NCI-H2081 treated with DMSO at 0.1 percent for 48 hours (cell line): ENCODE measurements at places on chromosomes 6 and 20.

- no peak for DNase-seq
These were observed 70.3 kb downstream of the SYNJ2 start for GRCh38 chr6:158051968-158052367.

DNA sequence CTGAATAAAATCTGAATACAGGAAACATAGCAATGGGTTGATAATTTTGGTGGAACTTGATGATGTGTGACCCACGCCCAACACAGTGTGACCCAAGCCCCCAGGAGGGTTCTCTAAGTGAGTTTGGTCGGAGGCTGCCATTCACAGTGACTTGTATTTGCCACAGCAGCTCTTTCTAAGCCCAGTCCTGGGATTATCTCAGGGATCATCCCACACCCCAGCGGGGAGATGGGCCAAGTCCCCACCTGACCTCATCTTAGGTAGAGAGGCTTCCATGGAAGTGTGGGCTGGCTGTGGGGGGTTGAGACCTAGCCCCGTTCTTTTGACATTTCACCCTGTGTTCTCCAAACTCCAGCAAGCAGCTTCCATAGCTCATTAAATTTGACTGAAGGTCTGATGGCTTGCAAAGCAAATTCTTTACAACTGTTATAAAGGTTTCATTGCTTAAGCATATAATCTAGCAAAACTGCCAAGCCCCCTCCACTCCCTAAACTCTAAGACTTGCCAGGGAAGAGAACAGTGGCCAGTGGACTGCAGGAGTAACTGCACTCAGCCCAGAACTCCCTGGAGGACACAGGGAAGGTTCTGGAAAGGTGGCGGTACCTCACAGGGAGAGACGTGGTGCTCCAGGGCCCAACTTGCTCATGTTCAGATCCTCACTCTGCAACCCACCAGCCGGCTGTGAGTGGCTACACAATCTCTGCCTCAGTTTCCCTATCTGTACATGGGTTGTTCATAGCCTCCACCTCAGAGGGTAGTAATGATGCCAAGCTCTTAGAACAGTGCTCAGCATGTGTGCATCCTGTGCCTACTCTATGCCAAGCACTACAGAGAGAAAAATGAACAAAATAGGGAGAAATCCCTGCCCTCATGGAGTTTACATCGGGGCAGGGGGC lies 1.0 kb upstream of the PCK1 start:
- DNase-seq: no peak

DNA sequence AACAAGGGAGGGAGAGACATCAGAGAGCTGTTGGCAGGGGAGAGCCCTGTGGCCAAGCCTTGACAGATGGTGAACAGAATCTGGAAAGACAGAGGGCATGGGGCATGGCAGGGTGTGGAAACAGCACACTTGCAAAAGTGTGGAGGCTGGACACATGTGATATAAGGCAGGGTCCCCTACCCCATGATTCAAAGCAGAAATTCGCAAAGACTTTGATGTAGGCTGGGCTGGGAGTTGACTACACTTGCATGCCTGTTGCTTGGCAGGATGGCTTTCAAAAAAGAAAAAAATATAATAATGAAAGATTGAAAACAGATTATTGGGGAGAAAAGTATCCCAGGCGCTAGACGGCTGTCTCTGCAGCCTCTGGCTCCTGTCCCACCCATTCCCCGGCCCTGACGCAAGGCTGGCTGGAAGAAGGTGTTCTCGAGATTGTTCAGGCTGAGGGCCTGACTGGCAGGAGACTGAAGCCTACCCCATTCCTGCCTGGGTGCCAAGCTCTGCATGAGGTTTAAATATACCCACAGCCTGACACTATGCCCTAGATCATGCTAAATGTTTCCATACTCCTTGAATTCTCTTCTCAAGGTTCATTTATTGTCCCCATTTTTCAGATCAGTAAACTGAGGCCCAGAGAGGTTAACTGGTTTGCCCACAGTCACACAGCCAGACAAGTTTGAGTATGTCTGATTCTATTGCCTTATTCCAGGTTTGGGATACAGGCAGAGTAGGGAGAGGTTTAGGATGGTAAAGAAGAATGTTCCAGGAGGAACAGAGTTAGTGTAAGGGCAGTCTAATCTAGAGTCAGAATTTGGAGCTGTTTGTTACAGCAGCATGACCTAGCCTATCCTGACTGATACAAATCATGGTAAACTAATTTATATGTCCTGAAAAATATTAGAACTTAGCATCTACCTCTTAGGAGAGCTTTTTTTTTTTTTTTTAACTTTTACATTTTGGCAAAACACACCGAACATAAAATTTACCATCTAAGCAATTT lies 23.4 kb upstream of the CCN5 start:
- DNase-seq: no peak

DNA sequence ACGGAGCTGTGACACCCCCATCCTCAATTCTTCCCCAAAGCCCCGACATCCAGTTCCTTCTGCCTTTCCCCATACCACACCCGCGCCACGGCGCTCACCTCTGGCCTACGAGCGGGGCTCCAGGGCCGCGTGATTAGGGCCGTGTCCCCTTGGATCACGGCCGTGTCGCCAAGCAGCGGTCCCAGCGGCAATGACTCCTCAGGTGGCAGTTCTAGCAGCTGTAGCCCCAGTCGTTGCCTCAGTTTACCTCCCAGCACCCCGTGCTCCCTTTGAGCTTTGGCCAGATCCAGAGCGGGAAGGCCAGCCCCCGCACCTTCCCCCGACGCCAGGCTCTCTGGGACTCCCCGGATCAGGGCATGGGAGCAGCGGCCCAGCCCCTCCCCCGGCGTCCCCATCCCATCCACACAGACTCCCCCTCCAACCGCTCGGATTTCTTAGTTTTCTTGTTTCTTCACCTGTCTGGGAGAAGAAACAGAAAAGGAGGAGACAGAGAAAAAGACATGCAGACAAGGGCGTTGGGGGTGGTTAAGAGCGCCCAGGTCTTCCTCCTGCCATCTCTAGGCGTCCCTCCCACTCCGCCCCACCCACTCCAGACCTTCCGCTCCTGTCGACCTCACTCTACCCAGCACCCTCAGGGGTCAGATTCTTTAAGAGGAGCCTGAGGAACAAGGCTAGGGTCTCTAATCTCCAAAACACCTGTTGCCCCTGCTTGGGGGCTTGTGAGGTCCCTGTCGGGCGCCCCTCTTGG lies at the start of gene DDAH2:
TSS of gene DDAH2 (minus strand) at position 533 of the 748 bp plus-strand sequence. CDS start at position 395, 138 bp downstream.
- DNase-seq: no peak

GRCh38 chr20:25324412-25324811 lies 66.2 kb downstream of the ABHD12 start:
- DNase-seq: no peak

DNA sequence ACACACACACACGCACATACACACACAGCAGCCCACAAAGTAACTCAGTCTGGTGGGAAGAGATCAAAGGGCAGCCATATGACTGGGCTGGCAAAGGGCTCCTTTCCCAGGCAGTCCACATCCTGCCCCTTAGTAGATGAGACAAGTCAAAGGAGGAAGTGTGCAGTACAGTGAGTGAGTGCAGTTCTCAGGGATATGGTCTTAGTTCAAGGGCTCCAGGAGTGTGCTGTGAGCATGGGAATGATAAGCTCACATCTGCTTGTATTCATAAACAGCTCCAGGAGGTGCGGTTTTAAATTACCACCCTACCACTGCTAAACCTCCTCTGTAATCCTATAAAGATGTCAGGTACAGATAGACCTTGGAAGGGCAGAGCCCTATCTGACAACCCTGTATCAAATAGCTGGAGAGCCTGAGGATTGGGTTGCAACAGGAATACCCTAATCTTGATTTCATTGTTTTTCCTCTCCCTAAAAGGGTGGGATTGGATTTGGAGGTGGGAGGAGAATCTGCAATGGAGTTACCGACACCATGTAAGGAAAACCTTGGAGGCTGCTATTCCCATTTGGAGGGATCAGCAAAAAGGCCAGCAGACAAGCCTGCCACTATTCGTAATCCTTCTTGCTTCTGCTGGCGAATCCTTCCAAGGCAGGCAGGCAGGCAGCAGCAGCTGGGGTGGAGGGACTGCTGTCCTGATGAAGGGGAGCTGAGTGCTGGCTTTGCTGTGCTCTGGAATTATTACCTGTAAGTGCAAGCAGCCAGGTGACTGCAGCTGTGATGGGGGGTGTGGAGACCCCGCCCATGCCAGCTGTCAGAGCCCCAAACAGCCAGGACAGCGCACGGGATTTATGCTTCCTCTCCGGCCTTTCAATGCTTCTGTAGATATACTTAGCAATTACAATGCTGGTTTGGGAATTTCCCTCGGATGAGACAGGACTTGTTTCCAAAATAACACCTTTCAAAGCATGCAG lies 342.7 kb downstream of the PRL start:
- no peak for DNase-seq

DNA sequence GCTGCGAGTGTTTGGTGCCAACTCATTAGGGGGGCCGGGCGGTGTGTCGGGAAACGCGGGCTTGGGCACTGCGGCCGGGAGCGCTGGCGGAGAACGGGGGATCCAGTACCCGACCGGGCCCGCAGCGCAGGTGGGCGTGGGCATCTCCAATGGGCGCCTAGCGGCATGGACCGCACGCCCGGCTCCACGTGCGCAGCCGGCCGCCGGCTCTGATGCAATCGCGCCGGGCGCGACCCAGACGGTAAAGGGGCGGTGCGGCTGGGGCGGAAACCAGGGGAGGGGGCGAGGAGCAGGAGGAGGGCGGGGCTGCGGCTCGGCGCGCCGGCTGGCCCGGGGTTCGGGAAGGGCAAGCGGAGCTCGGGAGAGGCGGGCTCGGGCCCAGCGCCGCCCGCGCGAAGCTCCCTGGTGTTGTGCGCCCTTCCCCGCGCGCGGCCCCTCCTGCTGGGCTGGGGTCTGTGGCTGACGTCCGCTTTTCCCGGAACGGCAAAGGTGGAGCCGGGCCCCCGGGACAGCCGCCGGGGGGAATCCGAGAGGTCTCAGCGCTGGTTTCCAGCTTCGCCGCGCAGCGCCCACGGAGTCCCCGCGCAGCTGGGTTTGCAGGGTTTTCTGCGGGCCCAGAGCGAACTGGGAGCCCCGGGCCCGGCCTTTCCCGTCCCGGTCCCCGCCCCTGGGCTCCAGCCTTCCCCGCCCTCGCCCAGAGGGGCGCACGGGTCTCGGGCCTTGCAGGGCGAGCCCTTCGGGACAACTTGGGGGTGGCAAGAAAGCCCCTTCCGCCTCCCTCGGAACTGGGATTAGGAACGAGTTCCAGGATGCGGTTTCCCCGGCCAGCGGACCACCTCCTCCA lies 867 bp downstream of the MTHFD1L start:
- DNase-seq: no peak

- DNase-seq: no peak
These were observed 31.2 kb downstream of the ADRM1 start for GRCh38 chr20:62333820-62334595.

- no peak for DNase-seq
These were observed 66.4 kb downstream of the AFDN start for GRCh38 chr6:167892835-167893815.

DNA sequence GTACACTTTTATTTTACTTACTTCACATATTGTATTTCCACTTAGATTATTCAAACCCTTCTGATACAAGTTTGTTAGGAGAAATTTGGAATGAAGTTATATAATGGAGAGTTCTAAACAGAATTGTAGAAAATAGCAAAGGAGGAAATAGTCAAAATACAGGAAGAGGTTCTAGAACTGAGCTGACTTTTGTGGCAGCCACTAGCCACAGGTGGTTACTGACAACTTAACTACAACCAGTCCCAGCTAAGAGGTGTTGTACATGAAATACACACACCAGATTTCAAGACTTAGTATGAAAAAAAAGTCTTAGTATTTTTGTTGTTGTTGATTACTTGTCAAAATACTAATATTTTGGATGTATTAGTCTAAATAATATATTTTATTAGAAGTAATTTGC lies 727.4 kb upstream of the CITED2 start:
- no peak for DNase-seq

- DNase-seq: no peak
These were observed 880 bp downstream of the ADNP start for GRCh38 chr20:50930139-50930975.

- no peak for DNase-seq
These were observed 92.6 kb downstream of the RNGTT start for GRCh38 chr6:88870717-88871330.

GRCh38 chr20:47231382-47232039 lies 125.0 kb downstream of the ZMYND8 start:
- DNase-seq: no peak

GRCh38 chr20:4814696-4815252 lies 93.1 kb downstream of the PRND start:
- DNase-seq: no peak

DNA sequence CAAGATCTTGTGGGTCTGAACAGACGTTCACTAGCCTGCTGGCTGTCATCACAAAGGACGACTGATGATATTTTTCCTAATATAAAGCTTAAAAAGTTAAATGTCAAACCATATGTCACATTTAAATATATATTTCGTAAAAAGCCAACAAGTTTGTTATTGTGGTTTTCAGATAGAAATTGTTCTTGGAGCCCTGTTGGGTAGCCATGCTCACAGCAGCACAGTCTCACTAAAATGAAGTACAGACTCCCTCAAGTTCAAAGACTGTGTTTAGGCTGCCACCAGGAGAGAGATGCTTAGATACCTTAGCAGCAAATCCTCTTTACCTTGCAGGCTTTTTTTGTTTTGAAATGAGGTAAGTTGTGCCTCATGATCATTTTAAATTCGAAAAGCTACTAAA lies 17.8 kb downstream of the EEF1E1 start:
- DNase-seq: no peak

DNA sequence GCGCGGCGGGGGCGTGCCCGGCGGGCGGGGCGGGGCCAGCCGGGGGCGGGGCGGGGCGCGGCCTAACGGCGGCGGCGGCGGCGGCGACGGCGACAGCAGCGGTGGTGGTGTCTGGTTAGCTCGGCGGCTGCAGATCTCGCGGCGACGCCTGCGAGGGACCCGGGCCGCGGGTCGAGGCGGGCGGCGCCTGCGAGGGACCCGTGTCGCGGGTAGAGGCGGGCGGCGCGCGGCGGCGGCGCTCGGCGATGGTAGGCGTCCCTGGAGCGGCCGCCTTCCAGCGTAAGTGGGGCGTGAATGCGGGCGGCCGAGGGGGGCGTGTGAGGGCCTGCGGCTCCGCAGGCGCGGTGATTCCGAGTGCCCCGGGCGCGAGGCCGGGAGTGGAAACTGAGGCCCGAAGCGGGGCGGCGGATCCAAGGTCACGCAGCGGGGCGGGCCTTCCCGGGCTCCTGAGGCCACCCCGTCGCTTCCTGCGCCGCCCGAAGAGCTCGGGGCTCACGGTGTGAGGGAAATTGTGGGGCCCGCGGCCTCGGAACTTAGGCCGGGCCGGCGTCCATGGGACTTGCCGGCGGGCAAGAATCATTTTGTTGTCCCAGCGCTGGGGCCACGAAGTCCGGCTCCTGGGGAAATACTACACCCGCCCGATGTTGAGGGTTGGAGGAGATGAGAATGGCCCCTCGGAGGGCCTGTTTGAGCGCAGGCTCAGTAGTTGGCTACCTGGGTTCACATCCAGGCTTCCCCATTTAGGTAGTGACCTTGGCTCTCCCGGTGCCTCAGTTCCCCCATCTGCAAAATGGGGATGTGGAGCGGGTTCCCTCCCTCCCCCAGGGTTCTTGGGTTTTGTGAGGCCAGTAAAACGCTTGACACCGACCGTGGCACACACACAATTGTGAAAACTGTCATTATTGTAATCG lies at the start of gene CBFA2T2:
TSS of gene CBFA2T2 (plus strand) at position 74 of the 911 bp plus-strand sequence. CDS start at position 246, 172 bp downstream.
- DNase-seq: no peak

- DNase-seq: no peak
These were observed 16.7 kb upstream of the GCM1 start for GRCh38 chr6:53165293-53165692.

GRCh38 chr6:158382491-158382890 lies 70.2 kb downstream of the TULP4 start:
- DNase-seq: no peak
